ENCODE measurements at places on chromosomes 12 and 14.

- no peak for DNase-seq
Observed at GRCh38 chr12:10409392-10409791, at the start of gene KLRC4. Gene KLRC4 (minus strand): TSS chr12:10409757. CDS start chr12:10409575, 182 bp downstream.

DNA sequence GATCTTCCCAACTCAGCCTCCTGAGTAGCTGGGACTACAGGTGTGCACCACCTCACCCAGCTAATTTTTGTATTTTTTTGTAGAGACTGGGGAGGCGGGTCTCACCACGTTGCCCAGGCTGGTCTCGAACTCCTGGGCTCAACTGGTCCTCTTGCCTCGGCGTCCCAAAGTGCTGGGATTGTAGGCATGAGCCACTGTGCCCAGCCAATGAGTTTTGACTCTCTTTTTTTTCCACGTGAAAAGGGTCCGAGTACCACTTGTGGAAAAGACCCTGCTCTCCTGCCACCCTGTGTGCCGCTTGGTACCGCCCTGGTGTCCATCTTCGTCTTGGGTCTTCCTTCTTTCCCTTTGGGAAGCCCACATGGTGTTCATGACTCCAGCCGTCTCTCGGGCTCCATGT lies 17.6 kb downstream of the TEDC1 start:
- DNase-seq = no peak

- no peak for DNase-seq
Observed at GRCh38 chr12:114750917-114751316, 66.9 kb upstream of the TBX3 start.

- no peak for DNase-seq
Observed at GRCh38 chr12:52026263-52026662, 19.5 kb downstream of the TAMALIN start.

GRCh38 chr12:48764521-48764920 lies 24.4 kb downstream of the ADCY6 start:
- no peak for DNase-seq

DNA sequence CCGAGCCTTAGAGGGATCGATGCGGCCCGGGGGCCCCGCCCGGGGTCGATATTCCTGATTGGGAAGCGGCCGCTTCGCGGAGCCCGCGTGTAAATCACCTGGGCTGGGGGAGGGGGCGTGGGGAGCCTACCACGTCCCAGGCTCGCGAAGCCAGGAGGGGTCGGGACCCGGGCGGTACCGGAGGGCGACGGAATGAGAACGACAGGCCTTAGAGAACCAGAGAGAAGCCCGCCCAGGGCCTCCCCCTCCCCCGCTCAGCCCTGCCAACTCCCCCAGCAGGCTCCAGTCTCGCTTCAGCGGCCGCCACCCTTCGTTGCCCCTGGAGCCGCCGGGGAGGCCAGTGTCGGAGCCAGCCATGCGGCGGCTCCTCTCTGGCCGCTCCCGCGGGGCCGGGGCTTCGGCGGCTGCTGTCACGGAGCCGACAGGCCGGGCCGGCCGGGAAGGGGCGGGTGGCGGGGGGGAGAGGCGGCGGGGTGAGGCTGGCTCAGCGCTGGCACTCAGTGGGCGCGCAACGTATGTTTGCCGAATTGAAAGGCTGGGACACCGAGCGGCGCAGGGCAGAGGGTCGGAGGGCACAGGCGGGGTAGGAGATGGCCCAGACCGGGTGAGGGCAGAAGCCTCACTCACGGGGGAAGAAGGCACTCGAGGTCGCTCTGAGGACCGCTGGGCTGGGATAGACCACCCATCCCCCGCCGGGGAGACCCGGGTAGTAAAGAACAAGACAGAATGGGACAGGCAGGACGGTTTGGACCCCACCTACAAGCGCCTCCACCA lies 1.4 kb upstream of the DNAJC22 start:
- DNase-seq = peak; percentile 61

GRCh38 chr14:35989736-35990135 lies 163.6 kb downstream of the BRMS1L start:
- no peak for DNase-seq

- DNase-seq = no peak
Observed at GRCh38 chr14:73358187-73358586, 100.2 kb downstream of the NUMB start.

DNA sequence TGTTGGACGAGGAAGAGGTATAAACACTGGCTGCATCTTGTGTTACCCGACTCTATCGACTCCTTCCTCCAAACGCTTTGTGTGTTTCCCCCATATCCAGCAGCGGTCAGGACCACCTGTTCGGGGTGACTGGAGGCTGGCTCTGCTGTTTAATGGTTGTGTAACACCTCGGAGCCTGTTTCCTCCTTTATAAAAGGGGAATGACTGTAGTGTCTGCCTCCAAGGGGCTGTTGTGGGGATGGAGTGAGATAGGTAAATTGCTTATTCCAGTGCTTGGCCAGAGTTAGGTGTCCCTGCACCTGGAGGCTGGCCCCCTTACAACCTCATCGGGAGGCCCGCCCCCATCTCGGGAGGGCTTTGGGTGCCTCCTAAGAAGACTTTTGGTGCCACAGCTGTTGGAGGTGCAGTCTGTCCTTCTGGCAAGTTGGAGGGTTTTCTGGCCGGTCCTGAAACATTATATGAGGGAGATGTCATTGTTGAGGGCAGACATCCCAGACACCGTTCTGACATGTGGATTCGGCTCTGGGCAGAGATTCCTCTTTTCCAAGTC lies 1.1 kb downstream of the MLXIP start:
- no peak for DNase-seq

DNA sequence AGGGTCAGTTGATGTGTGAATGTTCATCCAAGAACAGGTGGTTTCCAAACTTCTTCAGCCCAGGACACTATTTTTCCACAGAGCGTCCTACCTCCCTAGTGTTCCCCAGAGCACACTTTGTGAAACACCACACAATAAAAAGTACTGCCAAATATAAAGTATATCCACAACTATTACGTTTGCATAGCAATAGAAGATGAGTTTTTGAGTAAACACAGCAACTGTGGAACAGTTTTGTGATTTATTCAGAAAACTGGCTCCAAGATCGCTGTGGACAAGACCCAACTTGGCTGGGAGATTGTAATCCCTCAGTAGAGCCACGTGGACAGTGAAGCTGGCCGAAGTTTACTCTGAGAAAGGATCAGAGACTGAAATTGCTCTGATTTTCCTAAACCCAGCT lies 14.5 kb upstream of the MAP1LC3B2 start:
- DNase-seq = peak; percentile 56

DNA sequence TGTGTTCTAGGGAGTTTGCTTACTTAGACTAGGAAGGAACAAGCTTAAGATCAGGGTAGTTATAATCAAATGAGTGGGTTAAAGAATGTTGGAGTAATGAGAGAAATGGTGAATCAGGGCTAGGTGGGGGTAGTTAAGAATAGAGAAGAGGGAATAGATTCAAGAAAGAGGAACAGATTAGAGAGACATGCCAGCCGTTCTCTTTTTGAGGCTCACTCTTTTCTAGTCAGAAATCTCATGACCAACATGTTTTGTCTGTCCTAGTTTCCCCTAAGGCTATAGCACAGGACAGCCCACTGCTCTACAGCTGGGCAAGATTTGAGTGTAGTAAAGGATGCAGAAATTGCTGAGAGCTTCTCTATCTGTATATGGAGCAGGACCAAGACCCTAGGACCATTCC lies 258.4 kb downstream of the AKAP6 start:
- DNase-seq = no peak

GRCh38 chr12:9449181-9449580 lies 158.5 kb downstream of the KLRB1 start:
- no peak for DNase-seq

- no peak for DNase-seq
Observed at GRCh38 chr12:85831327-85831990, 4.8 kb downstream of the RASSF9 start.

DNA sequence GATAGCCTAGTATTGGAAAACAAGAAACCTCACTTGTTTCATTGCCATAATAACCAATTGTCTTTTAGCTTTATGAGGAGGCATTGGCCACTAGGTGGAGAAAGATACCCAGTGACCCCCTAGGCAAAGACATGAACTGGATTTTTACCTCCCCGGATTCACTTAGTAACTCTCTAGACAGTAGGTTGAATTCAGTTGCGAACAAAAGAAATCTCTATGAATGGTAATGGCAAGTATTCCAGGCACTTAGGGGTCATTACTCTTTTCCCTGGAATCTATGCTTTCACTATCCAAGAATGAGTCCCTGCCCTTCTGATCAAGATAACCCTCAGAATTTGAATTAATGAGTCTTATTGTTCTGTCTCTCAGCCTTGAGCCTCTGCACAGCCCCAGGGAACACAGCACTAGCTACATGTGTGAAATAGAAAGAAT lies 29.5 kb upstream of the RHOJ start:
- no peak for DNase-seq

DNA sequence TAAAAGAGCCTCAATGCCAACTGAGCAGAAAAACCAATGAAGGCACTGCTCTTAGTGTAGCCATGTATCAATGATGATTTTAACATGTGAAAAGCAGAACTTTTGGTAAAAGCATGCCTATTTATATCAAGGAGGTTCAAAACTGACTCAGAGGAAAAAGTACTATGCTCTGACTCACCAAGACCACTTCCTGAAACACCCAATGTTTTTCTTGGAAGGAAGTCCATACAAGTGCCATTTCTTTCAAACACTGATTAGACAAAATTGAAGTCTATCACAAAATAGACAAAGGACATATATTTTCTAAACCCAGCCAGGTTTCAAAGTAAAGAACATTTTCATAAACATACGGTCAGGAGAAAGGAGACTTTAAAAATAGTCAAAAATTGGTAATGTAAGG lies 88.6 kb downstream of the EPS8 start:
- DNase-seq = no peak

DNA sequence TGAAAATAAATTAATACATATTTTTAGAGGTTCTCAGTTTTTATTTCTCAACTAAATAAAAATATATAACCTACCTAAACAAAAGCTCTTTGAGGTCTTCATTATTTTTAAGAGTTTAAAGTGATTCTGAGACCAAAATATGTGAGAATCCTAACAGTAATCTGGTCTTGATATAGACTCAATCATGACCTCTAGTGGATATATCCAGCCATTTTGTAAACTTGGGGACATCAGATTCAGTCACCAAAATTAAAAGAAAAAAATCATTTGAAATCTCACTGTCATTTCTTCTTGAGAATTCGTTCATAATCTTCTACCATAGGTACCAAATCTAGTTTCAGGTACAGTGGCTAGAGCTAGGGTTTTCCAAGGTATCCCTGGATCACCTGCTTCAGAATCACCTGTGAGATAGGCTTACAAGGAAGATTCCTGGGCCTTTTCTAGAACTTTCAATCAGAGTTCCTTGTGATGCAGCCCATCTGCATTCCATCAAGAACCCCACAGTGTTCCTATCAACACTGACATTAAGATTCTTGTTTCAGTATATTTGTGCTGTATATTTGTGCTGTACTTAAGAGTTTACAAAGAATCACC lies 214.9 kb downstream of the ADAMTS20 start:
- DNase-seq = no peak

DNA sequence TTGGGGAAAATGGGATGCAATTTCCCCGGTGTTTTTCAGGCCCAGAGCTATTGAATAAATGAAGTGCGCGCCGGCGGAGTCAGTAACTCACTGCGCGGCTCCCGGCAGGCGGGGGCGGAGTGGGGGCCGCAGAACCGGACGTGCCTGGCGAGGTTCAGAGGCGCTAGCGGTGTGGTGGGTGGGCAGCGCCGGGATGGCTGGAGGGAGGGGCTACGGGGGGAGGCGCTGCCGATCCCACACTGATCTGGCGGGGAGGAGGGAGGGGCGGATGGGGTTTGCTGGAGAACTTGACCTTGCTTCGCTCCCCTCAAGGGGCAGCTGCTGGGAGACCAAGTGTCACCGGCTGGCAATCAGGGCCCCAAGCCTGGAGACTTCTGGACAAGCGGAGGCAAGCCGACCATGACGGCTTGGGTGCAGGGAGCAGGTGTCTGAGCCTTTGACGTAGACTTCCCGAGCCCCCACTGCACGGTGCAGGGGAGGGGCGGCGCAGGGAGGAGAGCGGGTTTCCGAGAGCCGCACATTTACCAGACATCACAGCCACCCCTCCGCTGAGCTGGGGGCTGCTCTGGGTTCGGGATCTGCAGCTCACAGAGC lies 174.1 kb upstream of the RTL1 start:
- peak; percentile 32 for DNase-seq

GRCh38 chr12:70408004-70408790 lies 42.1 kb downstream of the KCNMB4 start:
- no peak for DNase-seq

- DNase-seq = no peak
Observed at GRCh38 chr12:66779466-66779865, 100.6 kb upstream of the GRIP1 start.

GRCh38 chr12:56987011-56987410 lies 19.3 kb downstream of the ZBTB39 start:
- no peak for DNase-seq
